ENCODE measurements at places on chromosomes 12 and 14.

GRCh38 chr12:11697670-11698387 is 48.4 kb downstream of the ETV6 start:
- DNase-seq = no peak

DNA sequence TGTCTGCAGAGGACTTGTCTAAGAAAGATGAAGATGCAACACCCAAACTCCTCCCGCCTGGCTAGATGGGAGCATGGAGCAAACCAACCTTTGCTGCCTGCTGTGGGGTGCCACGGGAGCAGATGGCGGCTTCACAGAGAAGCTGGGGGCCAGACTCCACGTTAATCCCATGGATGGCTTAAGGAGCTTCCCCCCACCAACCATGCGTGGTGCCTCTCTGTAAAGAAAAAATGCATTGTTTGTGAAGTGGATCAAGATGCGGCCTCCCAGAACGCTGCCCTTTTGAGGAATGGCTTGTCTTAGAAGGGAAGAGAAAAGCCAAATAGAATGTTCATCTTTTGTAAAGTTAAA is 15.6 kb downstream of the MVK start:
- DNase-seq = no peak

- DNase-seq = no peak
Measured at GRCh38 chr12:108630481-108631207, 3.0 kb downstream of the SELPLG start.

DNA sequence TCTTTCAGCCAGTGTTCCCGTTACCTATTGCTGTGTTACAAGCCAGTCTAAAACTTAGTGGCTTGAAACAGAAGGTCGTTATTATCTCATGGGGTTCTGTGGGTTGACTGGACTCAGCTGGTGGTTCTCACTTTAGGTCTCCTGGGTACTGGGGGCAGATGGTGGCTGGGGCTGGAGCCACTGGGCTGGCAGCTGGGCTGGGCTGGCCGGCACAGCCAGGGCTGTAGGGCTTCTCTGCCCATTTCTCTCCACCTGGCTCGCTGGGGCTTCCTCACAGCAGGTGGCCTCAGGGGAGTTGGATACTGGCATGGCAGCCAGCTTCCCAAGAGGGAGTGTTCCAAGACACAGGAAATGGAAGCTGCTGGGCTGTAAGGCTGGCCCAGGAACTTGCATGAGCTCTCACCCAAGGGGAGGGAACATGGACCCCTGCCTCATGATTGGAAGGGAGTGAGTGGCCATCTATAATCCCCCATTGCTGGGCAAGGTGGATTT is 27.0 kb downstream of the TUNAR start:
- no peak for DNase-seq

GRCh38 chr12:39605996-39606395 is 13.6 kb downstream of the ABCD2 start:
- DNase-seq = no peak

DNA sequence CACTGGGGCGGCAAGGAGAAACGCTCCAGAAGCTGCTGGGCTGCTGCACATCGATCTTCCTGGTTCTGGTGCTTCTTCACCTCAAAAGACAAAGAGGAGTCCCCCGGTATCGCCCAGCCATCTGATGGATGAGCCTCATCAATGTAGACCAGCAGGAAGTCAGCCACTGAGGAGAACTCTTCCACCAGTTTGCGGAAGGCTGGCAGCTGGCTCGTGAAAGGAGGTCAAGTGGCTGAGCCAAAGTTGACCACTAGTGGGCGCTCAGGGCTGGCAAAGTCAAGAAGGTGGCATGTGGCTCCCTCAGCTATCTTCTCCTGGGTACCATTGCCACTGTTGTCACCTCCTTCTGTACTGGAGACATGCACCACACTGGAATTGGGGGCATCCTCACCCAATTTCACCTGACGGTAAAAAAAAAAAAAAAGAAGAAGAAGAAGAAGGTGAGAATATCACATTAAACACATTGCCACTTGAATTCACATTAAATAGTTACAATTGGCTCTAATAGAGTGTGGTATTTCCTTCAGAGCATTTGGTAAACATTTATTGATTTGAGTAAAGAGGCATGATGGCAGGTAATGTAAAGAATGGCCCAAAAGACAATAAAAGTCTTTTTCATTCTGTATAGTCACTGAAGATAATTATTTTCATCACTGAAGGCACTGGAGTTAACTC is 8.3 kb downstream of the DIO2 start:
- DNase-seq = peak; percentile 4

GRCh38 chr12:26058308-26058707 is 66.5 kb downstream of the BHLHE41 start:
- DNase-seq = no peak

GRCh38 chr14:81990312-81990761 is 456.7 kb upstream of the SEL1L start:
- DNase-seq = peak; percentile 7

GRCh38 chr12:114779647-114780046 is 95.7 kb upstream of the TBX3 start:
- DNase-seq = no peak

DNA sequence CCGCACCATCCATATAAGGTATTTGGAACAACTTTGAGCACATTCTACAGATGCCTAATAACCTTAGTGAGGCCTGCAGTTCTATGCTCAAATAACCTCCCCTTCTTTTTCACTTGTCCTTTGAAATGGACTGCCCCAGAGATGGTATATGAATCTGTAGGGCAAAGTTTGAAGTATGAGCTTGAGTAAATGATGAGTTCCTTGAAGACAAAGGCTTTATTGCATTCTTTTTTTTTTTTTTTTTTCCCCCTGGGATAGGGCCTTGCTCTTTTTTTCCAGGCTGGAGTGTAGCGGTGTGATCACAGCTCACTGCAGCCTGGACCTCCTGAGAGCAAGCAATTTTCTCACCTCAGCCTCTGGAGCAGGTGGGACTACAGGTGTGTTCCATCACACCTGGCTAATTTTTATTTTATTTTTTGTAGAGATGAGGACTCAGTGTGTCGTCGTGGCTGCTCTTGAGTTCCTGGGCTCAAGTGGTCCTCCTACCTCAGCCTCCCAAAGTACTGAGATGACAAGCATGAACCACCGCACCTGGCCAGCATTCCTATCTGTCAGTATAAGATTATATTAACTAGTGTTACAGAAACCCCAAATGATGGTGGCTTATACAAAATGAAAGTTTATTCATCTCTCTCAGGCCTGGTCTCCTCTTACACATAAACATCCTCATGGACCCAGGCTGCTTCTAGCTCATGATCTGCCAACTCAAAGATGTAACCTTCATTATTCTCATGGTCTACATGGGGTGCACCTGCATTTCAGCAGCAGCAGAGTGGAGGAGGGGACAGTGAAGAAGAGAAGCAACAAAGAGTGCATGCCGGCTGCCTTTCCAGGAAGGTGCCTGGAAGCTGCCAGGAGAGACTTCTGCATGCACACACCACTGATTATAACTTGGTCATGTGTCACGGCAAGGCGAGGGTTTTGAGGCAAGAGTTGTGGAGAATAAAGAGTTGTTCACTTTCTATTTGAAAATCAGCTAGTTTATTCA is 101.4 kb downstream of the DUSP16 start:
- no peak for DNase-seq

- DNase-seq = no peak
Measured at GRCh38 chr12:42326541-42327226, 717 bp downstream of the PPHLN1 start.

DNA sequence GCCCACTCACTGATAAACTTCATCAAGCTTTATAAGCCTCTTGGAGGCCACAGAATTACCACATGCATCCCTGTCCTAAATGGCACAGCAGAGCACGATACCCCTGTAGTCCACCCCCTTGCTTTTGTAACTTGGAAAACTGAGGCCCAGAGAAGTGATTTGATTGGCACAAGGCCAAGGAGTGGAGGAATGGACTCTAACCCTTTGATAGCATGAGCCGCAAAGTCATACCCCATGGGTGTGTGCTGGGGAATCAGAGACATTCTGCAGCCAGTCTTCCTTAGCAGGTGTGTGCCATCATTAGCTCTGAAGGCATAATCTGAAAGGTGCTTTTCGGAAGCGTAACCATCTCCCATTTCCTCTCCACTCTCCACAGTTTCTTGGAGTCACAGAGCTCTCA is 28.5 kb upstream of the PWP1 start:
- no peak for DNase-seq

DNA sequence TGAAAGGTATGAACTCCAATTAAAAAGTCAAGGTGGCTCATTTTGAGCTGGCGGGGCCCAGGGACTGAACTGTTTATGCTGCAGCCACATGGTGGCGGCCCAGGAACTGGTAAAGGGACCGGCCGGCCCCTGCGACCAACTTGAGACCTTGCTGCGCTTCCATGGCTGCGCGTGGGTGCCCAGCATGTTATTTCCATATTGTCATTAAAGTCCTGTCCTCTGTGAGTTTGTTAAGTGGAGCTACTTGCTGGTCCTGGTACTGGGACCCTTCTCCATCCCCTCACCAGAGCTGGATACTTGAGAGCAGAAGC is 62.3 kb downstream of the BEGAIN start:
- no peak for DNase-seq

DNA sequence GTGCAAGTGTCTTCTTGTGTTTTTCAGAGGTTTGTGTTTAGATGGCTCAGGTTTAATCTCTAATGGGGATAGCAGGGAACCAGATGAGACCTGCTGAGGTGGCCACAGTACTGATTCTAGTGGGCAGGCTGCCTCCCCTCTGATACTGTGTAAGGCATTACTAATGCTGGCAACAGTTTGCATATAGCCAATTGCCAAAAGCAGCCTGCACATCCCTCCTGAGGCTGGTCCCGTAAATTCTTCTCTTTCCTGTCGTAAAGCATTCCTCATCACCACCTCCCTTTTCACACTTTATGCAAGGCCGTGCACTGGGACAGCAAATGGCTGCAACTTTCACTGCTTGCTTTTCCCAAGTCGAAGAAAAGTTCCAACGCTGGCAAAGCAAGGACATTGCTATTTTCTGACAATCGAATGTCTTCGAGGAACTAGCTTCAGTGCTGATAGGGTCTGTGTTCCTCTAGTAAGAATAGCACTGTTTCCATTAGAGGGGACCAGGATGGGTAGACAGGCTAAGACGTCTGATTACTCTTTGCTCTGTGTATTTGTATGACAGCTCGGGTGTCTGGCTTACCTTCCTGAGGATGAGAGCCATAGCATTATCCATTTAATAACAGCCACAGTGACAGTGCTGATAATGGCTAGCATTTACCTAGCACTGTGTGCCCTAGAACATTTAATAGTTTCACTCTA is 178.2 kb upstream of the HIF1A start:
- no peak for DNase-seq

GRCh38 chr12:100356644-100357223 is at the start of gene SLC17A8:
Gene SLC17A8 (plus strand): TSS chr12:100357074. CDS start chr12:100357392, 318 bp downstream.
- no peak for DNase-seq

- no peak for DNase-seq
Measured at GRCh38 chr14:22774011-22774706, 7.7 kb downstream of the OXA1L start.

DNA sequence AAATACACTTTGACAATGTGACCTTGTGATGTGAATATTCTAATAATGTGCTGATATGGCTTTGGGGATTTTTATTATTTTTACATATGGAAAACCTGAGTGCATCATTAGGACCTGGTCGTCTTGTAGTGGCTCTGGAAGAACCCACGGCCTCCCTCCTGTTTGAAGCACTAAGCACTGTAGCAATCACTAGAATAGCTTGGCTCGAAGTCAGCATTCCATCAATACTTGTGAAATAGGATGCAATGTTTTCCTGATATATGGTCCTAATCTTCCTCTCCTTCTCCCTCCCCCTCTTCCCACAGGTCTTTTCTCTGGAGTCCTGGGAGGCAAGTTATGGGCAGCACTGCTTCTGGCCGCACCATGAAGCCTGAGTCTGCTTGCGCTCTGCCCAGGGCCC is 71.9 kb downstream of the NRXN3 start:
- DNase-seq = no peak

DNA sequence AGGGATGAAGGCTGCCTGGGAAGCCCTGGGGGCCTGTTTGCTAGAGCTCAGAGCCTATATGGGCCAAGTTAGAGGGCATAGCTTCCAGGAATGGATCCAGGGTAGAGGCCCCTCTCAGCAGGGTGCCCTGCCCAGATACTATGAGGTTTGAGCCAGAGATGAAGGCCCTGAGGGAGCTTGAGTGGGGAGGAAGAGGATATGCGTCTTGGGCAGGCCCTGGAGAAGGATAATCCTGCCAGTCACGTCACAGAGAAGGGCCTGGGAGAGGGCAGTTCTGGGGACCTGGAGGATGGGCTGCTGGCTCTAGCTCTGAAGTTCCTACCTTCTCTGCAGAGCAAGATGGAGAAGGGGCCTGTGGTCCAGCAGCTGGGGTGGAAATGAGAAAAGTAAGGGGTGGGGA is 5.9 kb upstream of the CACNB3 start:
- DNase-seq = no peak
